Activated T-helper 1 cell treated with Interleukin-2 at 50 U/mL for 16 hours (primary cell): ENCODE measurements at places on chromosomes 6 and 20.
A peak's percentile ranks its signal among the peaks of the same experiment; 100 is the strongest.

GRCh38 chr6:152341596-152341995, 295.6 kb downstream of the SYNE1 start:
- no peak for DNase-seq

- DNase-seq, result no peak
These were observed 277.0 kb upstream of the PTCHD4 start for GRCh38 chr6:48388044-48388443.

DNA sequence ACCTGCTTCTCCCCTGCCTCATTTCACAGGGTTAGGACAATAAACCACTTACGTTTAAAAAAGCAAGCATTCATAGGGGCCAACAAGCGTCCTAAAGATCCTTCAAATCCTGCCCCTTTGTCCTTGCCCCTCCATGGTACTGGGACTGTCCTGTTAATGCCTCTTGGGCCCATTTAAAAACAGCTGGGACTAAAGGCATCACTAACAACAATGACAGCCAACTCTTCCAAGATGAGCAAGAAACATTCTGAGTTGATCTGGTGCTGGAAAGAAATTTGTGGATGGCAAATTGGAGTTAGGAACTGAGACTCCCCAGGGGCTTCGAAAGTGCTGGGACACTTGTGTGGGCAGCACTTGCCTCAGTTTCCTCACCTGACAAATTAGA, 93.4 kb downstream of the ZMYND8 start:
- DNase-seq, result no peak

GRCh38 chr6:117550078-117550600, 52.2 kb downstream of the GOPC start:
- DNase-seq, result no peak

GRCh38 chr20:41182296-41183212, 45.2 kb downstream of the PLCG1 start:
- no peak for DNase-seq

DNA sequence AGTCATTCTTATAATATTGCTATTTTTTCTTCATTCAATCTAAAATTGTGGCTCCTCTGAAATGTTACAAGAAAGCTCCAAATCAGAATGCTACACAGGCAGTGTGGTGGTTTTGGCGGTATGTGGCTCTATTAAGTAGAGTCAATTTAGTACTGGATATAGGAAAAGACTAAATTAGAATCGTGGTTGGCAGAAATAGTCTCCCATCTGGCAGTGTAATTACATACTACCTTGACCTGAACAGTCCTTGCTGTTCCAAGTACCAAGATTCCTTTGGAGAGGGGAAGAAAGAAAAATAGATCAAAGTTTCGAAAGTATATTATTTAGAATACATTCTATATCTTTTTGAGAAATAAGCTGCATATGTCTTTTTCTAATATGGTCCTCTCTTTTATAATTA, 78.2 kb downstream of the C6orf118 start:
- no peak for DNase-seq

- DNase-seq, result no peak
These were observed 727.3 kb downstream of the MAFB start for GRCh38 chr20:39961637-39962244.

GRCh38 chr6:90319979-90320685, 23.5 kb upstream of the BACH2 start:
- no peak for DNase-seq

- no peak for DNase-seq
These were observed 163.5 kb upstream of the TOP1 start for GRCh38 chr20:40865095-40865494.

GRCh38 chr6:47669684-47670513, 28.5 kb upstream of the ADGRF4 start:
- DNase-seq, result no peak

DNA sequence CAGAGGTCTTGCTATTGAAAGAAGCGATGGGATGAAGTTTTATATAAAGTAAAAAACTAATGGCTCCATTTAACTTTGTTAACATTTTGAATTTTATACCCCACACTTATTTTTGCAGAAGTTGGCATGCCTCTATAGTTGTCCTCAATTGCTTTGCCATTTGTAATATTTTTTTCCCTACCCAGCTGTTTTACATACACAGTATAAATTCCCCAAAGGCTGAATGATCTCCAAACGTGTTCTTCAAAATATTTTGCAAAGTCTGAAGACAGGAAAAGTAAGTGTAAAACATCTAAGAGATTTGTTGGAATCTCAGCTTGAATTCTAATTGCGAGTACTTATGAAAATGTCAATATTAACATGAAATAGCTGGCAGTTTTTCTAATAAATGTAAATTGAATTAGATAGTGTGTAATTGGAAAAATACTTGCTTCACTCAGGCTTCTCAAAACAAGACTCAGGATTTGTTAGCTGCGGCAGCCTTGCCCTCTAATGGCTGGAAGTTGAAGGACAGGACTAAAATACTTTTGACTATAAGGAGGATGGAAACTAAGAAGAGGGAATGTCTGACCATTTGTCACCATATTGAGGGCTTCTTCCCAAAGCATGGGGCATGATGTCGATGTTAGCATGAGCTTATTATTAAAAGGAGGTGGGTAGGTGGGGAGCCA, 226.8 kb downstream of the UST start:
- no peak for DNase-seq

DNA sequence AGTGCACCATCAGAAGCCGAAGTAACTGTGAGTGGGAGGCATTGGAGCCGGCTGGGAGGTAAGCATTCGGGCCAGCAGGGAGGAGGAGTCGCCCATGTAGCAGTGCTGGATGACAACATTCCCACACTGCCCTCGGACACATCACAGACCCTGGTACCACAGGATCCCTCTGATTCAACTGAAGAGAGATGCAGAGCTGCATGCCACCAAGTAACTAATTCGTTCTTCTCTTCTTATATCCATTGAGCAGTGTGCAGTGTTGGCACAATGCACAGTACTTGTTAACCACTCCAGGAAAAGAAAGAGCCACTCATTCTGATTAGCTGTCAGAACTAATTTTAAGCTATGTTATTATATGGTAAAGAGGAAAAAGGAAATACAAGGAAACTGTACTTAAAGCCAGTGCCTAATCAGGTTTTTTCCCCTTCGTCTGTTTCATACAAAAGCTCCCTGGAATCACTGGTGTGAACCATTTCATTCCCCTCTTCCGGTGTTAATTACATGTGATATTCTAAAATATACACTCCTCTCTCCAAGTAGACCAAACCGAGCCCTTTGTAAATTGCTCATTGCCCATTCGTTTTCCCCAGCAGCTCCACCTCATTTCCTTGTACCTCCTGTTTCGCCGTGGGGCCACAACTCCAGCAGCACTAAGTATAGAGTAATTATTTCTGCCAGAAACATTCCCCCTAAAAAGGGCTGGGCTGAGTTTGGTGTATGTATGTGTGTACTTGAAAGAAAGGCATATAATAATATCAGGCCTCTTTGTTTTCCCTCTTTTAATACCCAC, 32.4 kb upstream of the ADTRP start:
- DNase-seq, result no peak

GRCh38 chr6:166516251-166516884, 70.1 kb downstream of the RAMACL start:
- DNase-seq, result no peak

DNA sequence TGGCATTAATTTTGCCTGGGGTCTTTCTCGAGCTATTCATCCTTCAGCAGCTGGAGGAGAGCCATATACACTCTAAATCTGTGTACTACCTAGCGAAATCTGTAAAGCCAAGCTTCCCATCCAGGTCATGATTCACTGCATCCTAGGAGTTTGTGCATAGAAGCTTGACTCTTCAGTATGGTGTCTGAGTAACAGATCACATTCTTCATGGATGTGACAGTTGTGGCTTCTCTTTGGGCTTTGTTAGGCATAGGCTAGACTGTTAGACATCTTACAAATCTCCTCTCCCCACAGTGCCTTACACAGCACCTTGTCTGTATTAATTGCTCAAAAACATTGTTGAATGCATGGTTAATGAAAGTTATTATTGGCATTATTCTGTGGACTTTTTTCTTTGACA, 177.0 kb downstream of the EYA4 start:
- no peak for DNase-seq

GRCh38 chr6:155493694-155494143, 38.1 kb upstream of the NOX3 start:
- no peak for DNase-seq

- no peak for DNase-seq
These were observed 23.6 kb downstream of the HMGN4 start for GRCh38 chr6:26561533-26562466.

- no peak for DNase-seq
These were observed 4.3 kb downstream of the MCM9 start for GRCh38 chr6:118930680-118931079.

DNA sequence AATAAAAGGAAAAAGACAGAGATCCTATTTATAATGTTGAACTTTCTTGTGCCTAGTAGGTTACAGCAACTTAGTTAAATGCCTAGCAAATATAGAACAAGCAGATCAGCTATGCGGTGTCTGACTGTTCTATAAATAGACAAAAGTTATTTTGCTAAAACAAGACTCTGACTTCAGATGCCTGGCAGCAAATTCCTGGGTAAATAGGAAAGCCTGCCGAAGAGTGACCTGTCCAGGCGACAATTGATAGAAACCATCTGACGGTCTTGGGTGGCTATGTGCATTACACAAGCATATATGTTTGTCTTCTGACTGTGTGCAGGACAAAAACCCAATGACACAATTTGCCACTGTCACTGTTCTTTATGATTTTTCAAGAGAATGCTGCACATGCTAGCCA, 38.0 kb upstream of the PDE10A start:
- DNase-seq, result no peak

GRCh38 chr6:7909323-7910276, 988 bp downstream of the TXNDC5 start:
- peak; percentile 6 for DNase-seq

GRCh38 chr20:8309634-8310033, 177.6 kb downstream of the PLCB1 start:
- no peak for DNase-seq

- no peak for DNase-seq
These were observed 30.4 kb downstream of the SCAF8 start for GRCh38 chr6:154763650-154764049.

GRCh38 chr6:129661536-129662405, 48.2 kb downstream of the ARHGAP18 start:
- no peak for DNase-seq

GRCh38 chr6:11033825-11034224, 10.3 kb downstream of the ELOVL2 start:
- no peak for DNase-seq

DNA sequence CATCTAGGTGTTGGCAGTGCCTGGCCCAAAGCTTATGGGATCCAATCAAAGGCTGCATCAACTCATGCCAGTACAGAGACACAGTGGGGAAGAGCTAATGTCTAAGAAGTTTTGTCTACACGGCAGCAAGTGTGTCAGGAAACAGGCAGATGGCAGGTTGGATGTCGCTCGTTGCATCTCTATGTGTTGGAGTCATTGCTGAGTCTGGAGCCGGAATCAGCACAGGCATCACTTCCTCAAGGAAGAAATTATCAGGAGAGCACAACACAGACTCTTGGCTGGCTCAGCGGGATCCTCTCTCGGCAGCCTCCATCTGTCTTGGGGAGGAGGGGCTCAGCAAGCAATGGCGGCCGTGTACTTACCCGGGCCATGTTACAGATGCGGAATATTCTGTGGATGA, 467.2 kb upstream of the CHD6 start:
- no peak for DNase-seq

DNA sequence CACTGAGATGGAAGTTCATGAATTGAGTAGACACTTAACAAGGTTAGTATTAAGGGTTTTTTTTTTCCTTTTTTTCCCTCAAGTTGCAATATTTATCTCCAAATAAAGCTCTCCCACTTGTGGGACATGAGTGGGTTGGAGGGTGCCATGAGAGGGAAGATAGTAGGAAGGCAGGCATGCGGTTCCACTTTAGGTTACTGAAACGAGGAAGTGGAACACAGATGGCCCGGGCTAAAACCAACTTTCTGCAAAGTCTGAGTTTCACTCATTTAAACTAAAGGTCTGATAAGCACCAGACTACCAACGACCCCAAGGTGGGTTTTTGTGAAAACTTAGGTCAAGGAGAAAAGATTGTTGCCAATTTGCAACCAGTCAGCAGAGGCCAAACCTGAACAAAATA, 42.2 kb downstream of the TBC1D7 start:
- no peak for DNase-seq

- DNase-seq, result no peak
These were observed 49.8 kb downstream of the MYB start for GRCh38 chr6:135230711-135231468.

GRCh38 chr6:70282312-70282918, 20.5 kb downstream of the COL9A1 start:
- no peak for DNase-seq

DNA sequence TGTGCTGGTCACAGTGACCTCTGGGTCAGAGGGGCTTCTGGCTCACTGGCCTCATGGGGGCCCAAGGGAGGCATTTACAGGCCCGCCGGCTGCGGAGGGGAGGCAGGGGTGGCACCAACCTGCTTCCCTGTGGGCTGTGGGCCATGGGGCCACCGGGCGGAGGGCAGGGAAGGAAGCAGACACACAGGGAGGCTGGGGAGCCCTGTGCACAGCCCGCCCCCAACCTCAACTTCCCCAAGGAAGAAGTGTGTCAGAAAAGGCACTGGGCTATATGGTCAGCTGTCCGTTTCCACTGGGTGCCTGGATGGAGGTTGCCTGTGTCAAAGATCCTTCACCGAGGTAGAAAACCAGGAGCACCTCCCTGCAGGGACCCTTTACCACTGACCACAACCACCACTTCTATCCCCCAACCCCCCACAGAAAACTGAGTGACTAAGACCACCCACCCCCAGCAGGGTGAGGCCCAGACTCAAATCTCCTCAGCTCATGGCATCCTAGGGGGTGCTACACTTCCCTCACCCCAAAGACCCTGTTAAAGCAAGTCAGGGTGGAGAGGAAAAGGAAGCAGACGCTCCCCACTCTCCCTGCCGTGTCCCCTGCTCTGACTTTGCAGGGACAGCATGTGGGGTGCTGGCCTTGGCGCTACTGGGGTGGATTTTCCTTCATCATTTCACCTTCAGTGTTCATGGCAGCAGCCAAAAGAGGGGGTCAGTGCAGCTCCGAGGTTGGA, 5.6 kb downstream of the CST3 start:
- no peak for DNase-seq

DNA sequence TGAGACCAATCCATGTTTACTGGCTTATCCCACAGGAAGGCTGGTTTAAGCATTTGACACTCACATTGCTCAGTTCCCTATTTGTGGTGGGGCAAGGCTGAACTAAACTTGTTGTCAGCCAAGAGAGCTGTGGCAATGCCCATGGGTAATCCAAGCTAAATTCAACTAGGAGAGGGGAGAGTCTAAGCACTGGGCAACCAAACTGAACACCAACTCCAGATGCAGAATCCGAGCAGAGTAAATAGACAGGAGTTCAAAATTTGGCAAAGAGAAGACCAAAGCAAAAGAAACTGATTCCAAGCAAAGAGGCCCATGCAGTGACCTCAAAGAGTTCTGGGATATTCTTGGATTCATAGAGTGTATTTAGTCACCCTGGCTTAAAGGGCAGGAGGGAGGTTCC, 106.5 kb upstream of the NT5E start:
- no peak for DNase-seq
